ENCODE measurements at places on chromosomes 4 and X.

DNA sequence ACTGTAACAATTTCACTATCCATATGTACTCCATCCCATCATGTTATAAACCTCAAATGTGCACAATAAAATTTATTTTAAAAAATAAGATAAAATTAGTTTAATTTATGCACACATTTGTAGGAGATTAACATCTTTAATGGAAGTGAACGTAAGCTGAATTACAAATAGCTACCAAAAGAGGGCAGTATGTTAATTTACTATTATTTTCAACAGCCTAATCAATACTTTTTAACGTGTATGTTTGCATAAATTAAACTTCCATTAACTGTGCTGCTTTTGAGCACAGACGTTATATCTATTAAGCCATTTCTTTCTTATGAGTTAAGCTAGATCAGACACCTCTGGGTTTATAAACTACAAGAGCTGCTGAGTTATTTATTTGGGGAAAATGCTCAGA is 56.5 kb upstream of the PHKA2 start:
- peak; percentile 10 for DNase-seq

- no peak for DNase-seq
Observed at GRCh38 chr4:137000432-137000831, 531.9 kb downstream of the PCDH18 start.

GRCh38 chr4:181685911-181686310 is 557.3 kb upstream of the TENM3 start:
- DNase-seq, result no peak

DNA sequence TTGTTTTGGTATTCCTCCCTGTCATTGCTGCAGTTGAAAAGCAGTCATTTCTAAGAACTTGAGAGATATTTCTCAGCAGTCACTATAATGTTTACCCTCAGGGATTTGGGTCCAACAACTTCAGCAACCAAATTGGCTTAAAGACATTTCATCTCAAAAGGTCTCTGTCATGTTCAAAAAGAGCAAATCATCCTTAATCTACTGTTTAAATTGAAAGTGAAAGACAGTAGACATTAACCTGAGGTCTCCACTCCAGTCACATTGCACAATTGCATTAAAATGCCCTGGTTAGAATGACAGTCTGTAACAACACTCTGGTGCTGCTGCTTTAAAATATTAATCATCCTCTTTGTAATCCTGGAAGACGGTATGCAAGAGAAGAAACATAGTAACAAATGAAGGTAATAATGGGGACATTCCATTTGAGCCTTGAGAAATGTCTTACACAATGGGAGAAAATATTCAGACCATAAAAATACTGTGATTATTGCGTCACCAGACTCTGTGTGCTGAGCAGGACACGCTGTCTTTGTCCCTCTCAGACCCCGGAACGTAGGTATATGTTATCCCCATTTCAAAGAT is 90.2 kb upstream of the UNC5C start:
- no peak for DNase-seq

GRCh38 chrX:13001961-13002671 is 27.2 kb downstream of the TMSB4X start:
- no peak for DNase-seq

DNA sequence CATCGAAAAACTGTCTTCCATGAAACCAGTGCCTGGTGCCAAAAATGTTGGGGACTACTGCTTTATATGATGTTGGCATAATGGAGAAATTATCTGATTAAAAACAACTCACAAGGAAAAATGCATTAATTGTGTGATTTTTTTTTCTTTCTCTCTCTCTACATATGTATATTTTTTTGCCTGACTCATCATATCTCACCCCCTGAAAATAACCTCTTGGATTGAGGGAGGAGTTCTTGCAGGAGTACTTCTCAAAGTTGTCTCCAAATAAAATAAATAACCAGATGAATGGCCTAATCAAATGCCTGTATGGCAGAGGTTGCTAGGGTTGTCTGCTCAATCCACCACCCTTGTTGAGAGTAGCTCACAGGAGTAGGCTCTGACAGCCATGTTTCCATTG is 19.9 kb upstream of the TNIP3 start:
- DNase-seq, result no peak

DNA sequence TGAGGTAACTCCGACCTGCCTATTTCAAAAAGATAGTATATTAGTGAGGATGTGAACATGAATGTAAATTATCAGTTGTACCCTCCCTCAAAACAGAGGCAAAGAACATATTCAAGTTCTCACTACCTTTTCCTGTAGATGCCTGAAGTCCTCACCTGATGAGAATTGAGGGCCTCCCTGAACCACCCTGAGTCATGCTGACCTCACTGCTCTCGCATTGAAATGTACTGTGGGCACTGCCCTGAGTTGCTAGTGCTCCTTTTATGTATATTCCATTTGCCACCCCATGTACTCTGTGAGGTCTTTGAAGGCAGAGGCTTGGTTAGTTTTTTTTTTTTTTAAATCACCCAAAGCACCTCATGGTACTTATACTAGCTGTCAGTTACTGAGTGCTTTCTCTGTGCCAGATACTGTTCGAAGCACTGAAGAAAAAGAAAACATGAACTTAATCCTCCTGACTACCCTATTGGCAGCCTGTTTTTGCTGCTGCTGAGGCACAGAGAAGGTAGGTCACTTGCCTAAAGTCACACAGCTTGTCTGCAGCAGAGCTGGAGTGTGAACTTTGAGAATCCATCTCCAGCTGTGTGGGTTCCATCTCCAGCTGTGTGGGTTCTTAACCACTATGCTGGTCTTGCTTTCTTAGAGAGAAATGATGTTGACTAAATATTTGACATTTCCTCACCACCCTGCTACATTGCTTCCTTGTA is 253.1 kb upstream of the GPC4 start:
- DNase-seq, result no peak

DNA sequence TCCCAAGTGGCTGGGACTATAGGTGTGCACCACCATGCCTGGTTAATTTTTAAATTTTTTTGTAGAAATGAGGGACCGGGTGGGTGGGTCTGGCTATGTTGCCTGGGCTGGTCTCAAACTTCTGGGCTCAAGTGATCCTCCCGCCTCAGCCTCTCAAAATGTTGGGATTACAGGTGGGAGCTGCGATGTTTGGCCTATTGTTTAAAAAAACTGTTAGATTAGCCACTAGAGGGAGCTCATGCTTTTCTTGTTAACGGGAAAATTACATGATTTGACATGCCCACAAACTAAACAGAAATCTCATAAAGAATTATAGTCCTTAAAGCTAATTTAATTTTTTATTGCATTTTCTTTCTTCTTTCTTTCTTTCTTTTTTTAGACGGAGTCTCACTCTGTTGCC is 5.0 kb upstream of the SDAD1 start:
- DNase-seq, result peak; percentile 65

GRCh38 chr4:152480901-152481300 is 55.0 kb downstream of the FBXW7 start:
- DNase-seq, result no peak

DNA sequence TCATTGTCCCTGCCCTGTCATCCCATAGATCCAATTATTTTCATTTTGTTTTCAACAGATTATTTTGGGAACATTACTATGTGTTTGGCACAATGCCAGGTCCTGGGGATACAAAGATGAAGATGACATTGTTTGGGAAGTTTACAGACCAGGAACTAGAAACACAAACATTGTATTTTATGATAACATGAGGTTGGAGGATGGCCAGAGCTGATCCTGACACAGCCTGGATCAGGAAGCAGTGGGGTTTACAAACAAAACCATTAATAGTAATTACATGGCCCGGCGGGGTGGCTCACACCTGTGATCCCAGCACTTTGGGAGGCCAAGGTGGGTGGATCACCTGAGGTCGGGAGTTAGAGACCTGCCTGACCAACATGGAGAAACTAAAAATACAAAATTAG is 29.9 kb downstream of the CLRN2 start:
- DNase-seq, result no peak

DNA sequence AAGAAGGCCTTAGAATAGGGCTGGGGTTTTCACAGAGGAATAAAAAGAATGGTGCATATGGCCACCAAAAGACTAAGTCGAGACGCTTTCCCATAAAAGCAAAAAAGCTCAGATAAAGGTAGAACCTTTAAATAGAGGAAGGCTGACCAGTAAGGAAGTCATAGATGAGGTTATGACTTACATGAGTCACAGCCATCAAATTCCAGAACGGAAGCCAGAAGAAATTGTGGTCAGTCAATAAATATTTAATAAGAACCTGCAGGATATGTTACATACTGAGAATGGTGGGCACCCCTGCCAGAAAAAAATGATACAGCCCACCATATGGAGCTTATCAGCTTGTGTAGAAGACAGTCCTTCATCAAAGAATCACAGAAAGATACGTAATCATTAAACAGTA is 120.1 kb downstream of the MANBA start:
- no peak for DNase-seq

- no peak for DNase-seq
Observed at GRCh38 chr4:183986971-183987946, 82.2 kb downstream of the STOX2 start.

DNA sequence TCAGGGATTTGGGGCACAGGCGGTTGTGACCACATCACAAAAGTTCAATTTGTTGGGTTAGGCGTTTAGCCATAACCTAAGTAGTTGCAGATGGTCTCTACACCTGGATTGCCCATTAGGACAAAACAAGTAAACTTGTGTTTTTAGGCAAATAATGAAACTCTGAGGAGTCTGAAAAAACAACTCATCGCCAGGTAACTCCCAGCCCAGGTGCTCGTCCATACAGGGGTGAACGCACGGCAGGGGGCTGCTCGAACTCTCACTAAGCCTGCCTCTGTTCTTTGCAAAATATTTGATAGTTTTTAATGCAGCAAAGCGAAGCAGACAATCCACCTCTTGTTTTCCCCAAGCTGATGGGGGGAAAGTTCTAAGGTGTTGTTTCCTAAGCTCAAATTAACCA is 559 bp upstream of the RHOH start:
- DNase-seq, result no peak

- no peak for DNase-seq
Observed at GRCh38 chr4:6562931-6563901, 11.8 kb upstream of the MAN2B2 start.

All from hematopoietic multipotent progenitor cell treated with erythropoietin and hydrocortisone succinate and interleukin-3 and kit ligand, for 15 days (in vitro differentiated cells).